Activated CD8-positive, alpha-beta T cell treated with anti-CD3 and anti-CD28 coated beads, Interleukin-2, amount 10 ng/mL, durations not matched to agents 7 days and 5 days (primary cell): ENCODE measurements at places on chromosomes 7 and 10. TPM values are rescaled to one million over a fixed set of nuclear protein-coding genes. Genes with fewer than 3 reads are reported as not detected.

GRCh38 chr10:95297402-95297801 lies 6.6 kb upstream of the PDLIM1 start:
- no peak for DNase-seq

DNA sequence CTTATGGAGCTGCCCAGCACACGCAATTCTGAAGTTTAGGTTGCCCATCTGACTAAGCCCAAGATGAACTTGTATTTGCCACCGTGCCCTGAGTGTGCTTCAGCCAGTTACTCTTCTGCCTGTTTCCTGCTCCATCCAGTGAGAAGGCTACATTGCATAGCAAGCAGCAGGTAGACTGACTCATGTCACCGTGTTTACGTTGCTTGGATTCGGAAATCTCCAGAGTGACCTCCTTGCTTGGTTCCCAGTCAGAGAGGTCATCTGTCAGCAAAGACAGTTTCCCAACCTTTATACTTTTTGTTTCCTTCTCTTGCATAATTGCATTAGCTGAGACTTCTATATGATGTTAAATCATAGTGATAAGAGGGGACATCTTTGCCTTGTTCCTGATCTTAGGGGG lies 30.9 kb downstream of the NACAD start:
- DNase-seq = no peak

- DNase-seq = no peak
Measured at GRCh38 chr7:41142904-41143473, 559.9 kb downstream of the INHBA start.

C10orf105 gene
- 0.73 TPM for total RNA-seq

CPN1 gene
- total RNA-seq = not detected

MINDY4 gene
- 1.3 TPM for total RNA-seq
